NCI-H460 (cell line): ENCODE measurements at places on chromosomes 12 and 14.

DNA sequence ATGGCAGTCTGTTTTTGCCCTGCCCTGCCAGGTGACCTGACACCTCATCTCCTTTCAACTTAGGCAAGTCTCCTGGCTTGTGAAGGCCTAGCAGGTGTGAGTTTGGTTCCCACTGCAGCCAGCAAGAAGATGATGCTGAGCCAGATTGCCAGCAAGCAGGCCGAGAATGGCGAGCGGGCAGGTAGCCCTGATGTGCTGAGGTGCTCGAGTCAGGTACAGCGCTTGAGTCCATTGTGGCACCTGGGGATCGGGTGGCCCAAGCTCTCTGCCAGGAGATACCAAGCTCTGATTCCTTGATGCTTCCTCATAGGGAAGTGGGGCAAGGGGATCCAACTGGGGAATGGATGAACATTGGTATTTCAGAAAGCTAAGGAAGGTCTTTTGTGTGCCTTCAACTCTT, 4.1 kb upstream of the CSAD start:
- DNase-seq = no peak

DNA sequence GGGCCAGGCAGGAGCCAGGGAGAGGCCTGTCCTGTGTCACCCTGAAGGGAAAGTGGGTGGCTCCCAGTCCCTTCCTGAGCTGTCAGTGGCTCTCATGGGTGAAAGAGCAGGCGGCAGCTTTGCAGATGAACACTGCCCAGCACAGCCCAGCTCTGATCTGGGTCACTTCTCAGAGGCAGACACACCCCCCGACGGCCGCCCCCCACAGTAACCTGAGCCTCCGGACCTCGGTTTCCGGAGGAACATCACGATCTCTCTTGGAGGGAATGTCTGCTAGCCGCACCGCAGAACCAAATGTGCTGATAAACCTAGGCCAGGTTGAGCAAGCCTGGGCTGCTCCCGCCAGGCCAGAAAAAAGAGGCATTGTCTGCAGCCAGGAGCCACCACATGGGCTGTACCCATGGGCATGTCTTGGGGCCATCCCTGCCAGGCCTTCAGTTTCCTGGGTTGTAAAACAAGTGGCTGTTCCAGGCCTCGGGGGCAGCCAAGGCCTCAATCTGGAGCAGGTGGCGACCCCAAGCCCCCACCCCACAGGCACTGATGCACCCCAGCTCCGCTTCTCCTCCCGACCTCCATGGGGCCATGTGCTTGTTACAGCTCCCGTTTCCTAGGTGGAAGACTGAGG, 57.6 kb downstream of the NCOR2 start:
- no peak for DNase-seq

DNA sequence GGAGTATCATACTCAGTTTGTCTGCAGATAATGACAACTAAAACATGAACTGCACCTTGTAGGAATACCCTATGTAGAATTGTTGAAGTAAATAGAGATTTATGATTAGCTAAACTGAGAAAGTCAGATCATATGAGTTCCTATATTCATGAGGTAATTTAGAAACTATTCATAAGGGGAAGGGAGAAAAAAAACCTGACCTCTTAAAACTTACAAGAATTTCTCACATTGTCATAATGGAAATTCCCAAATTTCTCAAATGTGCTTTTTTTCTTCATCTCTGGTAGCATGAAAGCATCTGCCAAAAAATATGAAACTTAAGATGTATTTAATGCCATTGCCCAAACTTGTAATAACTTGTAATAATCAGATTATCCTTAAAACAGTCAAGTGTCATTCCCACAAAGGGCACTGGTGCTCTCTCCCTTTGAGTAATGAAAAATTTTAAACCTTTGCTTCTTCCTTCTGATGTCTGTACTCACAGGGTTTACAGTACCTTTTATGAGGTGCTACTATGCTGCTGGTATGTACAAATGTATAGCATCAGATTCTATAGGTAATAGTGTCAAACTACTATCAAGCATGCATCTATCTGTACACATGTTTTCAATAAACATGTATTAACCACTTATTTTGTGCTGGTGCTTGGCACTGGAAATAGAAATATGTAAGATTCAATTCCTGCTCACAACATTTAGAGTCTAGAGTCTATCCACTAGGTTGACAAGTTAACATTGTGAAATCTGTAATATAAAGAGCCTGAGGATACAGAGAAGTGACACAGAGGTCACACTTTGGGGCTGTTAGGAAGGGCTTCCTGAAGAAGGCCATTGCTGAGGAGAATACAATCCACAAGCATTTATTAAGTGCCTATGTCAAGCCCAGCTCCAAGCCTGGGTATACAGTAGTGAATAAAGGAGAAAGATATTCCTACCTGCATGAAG, 17.4 kb upstream of the DRAM1 start:
- no peak for DNase-seq

DNA sequence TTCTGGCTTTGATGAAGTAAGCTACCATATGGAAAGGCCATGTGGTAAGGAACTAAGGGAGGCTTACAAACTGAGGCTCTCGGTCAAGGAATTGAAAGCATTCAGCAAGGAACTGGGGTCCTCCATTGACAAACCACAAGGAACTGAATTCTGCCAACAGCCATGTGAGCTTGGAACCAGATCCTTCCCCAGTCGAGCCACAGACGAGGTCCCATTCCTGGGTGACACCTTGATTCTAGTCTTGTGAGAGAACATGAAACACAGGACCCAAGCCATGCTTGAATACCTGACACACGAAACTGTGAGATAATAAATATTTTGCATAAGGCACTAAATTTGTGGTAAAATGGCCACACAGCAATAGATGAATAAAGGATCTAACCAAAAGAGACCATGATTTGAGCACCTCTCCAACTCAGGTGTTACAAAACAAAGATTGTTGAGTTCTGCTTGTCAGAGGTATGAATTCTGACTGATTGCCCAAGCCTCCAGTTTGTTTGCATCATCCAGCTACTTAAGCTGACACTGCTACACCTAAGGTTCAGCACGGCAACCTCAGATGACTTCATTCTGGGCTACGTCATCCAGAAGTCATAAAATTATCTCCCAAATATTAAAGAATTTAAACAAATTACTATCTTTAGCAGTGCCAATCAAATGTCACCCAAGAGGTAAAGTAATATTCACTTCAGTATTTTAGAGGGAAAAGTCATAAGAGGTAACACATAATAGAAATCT, 59.4 kb downstream of the GARIN6 start:
- DNase-seq = no peak

GRCh38 chr12:8120072-8120713, 3.2 kb upstream of the CLEC4A start:
- no peak for DNase-seq

DNA sequence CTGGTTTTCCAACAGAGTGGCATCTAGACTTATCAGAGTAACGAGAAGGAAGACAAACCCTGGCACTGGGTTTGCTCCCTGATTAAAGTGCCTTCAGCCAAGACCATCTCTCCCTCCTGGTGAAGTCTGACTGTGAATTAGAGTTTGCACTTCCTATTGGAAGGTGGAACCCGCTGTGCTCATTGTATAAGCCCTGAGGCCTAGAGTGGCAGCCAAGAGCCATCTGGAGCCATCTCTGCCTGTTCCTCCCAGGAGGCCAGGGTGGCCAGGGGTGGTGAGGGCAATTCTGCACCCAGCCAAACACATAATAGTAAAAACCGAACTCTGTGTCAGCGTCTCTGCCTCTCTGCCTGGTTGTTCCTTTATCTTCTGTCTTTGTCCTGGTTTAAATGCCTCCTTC, 25.0 kb downstream of the MFAP5 start:
- DNase-seq = no peak

DNA sequence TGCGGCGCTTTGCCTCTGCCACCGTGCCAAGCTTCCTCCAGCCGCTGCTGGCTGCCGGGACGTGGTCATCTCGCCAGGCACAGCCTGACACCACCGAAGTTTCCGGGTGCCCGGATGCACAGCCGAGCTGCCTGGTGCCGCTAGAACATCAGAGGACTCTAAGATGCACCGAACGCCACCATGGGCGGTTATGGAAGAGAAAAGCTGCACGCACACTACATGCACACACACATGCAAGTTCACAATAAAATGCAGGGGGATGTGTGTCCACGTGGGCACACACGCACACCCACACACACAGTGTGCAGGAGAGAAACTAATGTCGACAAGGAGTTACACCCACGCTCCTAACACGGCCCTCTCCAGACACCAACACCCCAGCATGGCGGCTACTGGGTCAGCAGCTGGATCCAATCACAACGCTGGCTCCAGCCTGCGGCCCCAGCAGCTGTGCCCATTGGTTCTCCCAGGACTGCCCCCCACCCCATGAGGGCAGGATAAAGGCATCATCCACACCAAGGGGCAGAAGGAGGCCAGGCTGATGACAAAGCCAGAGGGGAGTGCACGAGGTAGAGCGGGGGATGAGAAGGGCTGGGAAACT, 82.7 kb downstream of the BCL11B start:
- DNase-seq = no peak

DNA sequence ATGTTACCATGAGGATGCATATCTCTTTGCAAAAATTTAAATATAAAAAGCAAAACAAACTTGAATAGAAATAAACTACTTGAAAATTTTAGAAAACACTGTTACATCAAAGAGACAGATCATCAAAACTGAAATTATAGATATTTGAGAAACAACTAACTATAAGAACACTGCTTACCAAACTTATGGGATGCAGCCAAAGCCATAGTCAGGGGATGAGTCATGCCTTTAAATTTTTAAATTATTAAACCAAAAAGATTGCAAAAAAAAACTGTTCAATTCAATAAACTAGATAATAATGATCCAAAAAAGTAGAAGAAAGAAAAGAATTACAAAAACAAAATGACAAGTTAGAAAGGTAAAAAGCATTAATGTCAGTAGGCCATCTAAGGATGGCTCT, 7.5 kb downstream of the BDKRB2 start:
- DNase-seq = no peak

DNA sequence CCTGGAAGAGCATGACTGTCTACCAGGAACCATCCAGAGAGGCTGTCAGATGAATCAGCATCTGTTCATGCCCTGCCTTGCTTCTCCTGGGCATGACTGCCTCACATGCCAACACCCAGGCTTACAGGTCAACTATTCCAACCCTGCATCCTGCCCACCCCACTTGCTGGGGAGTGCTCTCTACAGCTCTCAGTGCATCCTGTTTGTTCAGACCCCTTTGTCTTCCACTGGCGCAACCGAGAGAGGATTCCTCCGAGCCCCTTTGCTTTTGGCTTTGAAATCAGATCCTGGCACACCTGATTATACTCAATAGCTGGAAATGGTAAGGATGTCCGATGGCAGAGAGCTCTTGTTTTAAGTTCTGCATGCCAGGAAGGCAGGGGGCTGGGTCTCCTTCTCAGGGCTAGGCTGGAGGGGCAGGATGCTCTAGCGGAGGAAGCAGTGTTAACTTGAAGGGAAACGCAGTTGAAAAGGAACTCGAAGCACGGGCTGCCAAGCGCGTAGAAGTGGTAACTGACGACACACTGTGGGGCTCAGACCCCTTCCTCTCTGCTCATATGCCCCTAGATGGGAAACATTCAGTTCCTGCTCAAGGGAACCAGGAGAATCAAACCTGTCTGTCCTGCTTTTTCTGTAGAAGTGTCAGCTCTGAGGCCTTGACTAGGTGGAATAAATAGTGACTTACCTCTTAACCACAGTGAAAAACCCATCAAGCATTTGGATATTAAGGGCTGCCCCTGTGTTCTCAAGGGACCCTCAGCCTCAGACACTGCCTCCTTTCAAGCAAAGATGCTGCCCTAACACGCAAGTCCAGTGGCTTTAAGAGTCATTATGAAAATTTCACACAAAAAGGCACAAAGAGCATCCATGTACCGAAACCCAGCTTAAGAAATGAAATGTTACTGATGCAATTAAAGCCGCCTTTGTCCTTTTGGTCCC, 297.5 kb downstream of the ZFP36L1 start:
- DNase-seq = no peak

- no peak for DNase-seq
Measured at GRCh38 chr14:33551963-33552362, 398.9 kb downstream of the EGLN3 start.

DNA sequence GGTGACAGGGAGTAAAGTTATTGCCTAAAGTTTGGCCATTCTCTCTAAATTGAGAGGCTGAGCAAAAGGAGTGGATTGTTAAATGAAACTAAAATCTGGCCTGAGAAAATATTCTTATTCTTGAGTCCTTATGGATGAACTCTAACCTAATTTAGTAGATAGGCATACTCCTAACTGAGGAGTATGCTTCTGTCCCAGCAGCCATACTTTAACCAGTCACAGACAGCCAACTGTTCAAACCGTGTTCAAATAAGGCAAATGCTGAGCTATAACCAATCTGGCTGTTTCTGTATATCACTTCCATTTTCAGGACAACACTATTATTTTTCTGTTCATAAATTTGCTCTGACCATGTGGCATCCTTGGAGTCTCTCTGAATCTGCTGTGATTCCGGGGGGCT, 75.9 kb upstream of the RERGL start:
- DNase-seq = no peak

- no peak for DNase-seq
Measured at GRCh38 chr12:68037616-68038255, 48.5 kb downstream of the IFNG-AS1 start.

- DNase-seq = no peak
Measured at GRCh38 chr12:19436931-19437330, 2.4 kb upstream of the AEBP2 start.

- DNase-seq = no peak
Measured at GRCh38 chr12:27730097-27730588, 19.5 kb downstream of the MRPS35 start.

DNA sequence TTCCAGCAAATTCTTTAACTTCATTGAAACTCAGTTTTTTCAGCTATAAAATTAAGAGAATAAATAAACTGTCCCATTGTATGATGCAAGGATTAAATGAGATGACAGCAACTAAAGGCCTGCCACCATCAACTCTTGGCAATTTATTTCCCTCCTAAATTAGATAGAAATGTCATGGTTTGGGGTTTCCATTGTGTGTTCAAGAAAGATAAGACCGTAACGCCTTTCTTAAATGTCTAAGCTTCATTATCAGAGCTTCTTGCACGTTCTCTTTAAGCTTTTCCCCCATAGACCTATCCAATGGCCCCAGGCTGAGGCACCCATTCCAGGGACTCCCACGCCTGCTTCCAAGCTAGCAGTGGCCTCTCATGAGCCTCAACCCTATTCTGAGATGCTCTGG, 281.9 kb downstream of the CACNA1C start:
- no peak for DNase-seq

GRCh38 chr14:71591929-71592328, 340.3 kb upstream of the RGS6 start:
- DNase-seq = no peak

- DNase-seq = peak; percentile 3
Measured at GRCh38 chr12:7555752-7556151, 52.2 kb upstream of the CD163 start.

DNA sequence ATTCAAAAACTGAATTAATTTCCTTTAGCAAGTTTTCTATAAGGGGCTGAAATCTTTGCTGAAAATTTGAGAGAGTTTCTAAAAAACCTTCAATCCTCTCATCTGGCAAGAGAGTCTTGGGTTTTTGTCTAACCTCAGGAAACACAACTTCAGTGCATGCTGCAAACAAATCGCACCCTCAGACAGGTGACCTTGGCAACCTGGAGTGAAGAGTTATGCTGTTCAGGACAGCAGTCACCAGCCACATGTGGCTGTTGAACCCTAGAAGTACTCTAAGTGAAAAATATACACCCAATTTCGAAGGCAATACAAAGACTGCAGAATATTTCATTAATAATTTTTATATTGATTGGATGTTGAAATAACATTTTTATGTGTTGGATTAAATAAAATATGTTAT, 184.8 kb downstream of the RPS29 start:
- DNase-seq = no peak

GRCh38 chr12:100127766-100128511, 14.7 kb downstream of the BLTP3B start:
- no peak for DNase-seq

GRCh38 chr12:12608557-12608957, 3.1 kb upstream of the CREBL2 start:
- no peak for DNase-seq
